Natural killer cell treated with Interleukin-12 subunit alpha and Interleukin-12 subunit beta and Interleukin-15 and Interleukin-18, amount 100 ng/mL, for 72 hours (primary cell): ENCODE measurements at places on chromosomes 2 and 18. TPM values are rescaled to one million over a fixed set of nuclear protein-coding genes. Genes with fewer than 3 reads are reported as not detected.

DNA sequence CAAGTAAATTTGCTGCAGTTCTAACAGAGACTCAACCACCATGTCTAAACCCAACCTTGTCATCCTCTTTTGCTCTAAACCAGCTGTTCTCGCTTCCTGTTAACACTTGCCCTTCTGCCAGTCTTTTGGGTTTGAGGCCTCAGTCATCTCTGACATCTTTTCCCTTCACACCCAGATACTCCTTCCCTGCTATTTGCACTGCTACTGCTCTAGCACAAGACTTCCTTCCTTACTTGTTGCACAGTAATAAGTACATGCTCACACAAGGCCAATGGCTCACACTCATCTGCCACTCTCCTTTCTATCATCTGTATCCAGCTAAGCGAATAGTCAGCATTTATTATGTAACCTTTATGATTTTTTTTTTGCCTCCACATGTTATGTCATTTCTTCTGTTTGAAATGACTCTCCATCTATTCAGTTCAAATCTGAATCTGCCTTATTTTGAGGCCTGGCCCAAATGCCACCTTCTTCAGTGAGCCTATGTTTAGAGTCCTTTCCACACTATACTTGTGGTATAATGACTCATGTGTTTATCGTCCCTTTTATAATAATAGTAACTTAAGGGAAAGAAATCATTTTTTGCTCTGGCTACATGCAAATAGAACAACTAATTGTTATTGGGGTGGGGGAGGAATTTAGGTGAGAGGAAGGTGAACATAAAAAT lies 22.5 kb upstream of the CDKL4 start:
- DNase-seq: no peak
- H3K4me1 ChIP-seq: peaks cover 12% of the 10 kb centered on the region
- peak overlapping the region; percentile 48 for H3K27ac ChIP-seq
- peak overlapping the region; percentile 59 for H3K4me3 ChIP-seq
- H3K36me3 ChIP-seq: no peaks in the 10 kb centered on the region

- no peak for DNase-seq
- H3K36me3 ChIP-seq: no peaks in the 10 kb centered on the region
- peaks cover 4% of the 10 kb centered on the region for H3K4me1 ChIP-seq
- no peak overlapping the region for H3K4me3 ChIP-seq
- H3K27me3 ChIP-seq: peaks cover 20% of the 10 kb centered on the region
These were observed 95.9 kb upstream of the HDAC4 start for GRCh38 chr2:239496700-239497099.

GRCh38 chr2:133787207-133787606 lies 218.9 kb upstream of the NCKAP5 start:
- no peak for DNase-seq
- H3K4me3 ChIP-seq: no peak overlapping the region
- no peaks in the 10 kb centered on the region for H3K4me1 ChIP-seq
- H3K27me3 ChIP-seq: peaks cover 7% of the 10 kb centered on the region
- no peaks in the 10 kb centered on the region for H3K36me3 ChIP-seq

- no peak overlapping the region for H3K27ac ChIP-seq
- no peaks in the 10 kb centered on the region for H3K36me3 ChIP-seq
- no peak for DNase-seq
- peaks cover 9% of the 10 kb centered on the region for H3K27me3 ChIP-seq
- H3K4me3 ChIP-seq: no peak overlapping the region
- H3K4me1 ChIP-seq: no peaks in the 10 kb centered on the region
These were observed 71.2 kb downstream of the MCFD2 start for GRCh38 chr2:46844443-46844842.

- DNase-seq: no peak
- H3K27me3 ChIP-seq: peaks cover under 1% of the 10 kb centered on the region
- no peak overlapping the region for H3K27ac ChIP-seq
- H3K4me1 ChIP-seq: no peaks in the 10 kb centered on the region
- no peaks in the 10 kb centered on the region for H3K36me3 ChIP-seq
- H3K4me3 ChIP-seq: no peak overlapping the region
These were observed 137.2 kb upstream of the GPC1 start for GRCh38 chr2:240298117-240298790.

GRCh38 chr2:167411367-167411766 lies 523.1 kb downstream of the XIRP2 start:
- no peak overlapping the region for H3K27ac ChIP-seq
- H3K27me3 ChIP-seq: no peaks in the 10 kb centered on the region
- no peak for DNase-seq
- H3K36me3 ChIP-seq: no peaks in the 10 kb centered on the region
- H3K4me3 ChIP-seq: no peak overlapping the region

- no peak overlapping the region for H3K27ac ChIP-seq
- DNase-seq: no peak
- H3K4me1 ChIP-seq: no peaks in the 10 kb centered on the region
- H3K27me3 ChIP-seq: peaks cover 3% of the 10 kb centered on the region
- H3K4me3 ChIP-seq: no peak overlapping the region
These were observed 155.4 kb downstream of the MAP2 start for GRCh38 chr2:209579230-209579749.

DNA sequence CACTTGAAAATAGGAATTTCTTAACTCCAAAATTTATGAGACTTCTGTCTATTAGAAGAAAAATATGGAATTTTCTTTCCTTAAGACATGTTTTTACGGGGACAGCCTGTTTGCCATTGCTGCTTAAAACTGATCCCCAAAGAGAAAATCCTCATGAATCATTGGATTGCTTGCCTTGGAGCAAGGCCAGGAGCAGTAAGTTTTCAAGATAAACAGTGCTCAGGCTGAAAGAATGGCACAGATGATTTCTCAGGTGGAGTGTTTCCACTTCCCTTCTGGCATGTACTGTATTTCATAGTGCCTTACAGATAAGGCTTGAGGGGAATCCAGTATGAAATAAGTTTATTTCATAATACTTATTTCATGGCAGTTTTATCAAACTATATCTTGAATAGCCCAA lies 74.3 kb upstream of the MMADHC start:
- no peaks in the 10 kb centered on the region for H3K4me1 ChIP-seq
- no peak for DNase-seq
- no peak overlapping the region for H3K27ac ChIP-seq
- H3K4me3 ChIP-seq: no peak overlapping the region

DNA sequence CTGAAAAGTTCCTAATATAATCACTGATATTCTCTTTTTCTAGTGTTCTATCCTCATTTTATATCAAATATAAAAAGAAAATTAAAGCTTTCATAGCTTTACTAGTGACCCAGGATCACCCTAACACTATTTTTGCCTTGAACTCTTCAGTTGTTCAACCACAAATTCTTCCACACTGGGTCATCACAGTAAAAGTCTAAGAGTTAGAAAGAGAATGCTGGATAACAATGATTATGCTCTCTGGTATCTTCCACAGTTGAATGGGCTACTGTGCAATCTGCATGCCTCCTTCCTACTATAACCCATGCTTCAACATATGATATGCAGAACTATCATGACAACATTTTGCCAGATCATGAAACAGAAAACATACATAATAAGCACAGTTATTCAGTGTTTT lies 32.3 kb downstream of the CHN1 start:
- DNase-seq: no peak
- H3K27me3 ChIP-seq: peaks cover 14% of the 10 kb centered on the region
- H3K27ac ChIP-seq: no peak overlapping the region
- no peaks in the 10 kb centered on the region for H3K36me3 ChIP-seq
- no peaks in the 10 kb centered on the region for H3K4me1 ChIP-seq

DNA sequence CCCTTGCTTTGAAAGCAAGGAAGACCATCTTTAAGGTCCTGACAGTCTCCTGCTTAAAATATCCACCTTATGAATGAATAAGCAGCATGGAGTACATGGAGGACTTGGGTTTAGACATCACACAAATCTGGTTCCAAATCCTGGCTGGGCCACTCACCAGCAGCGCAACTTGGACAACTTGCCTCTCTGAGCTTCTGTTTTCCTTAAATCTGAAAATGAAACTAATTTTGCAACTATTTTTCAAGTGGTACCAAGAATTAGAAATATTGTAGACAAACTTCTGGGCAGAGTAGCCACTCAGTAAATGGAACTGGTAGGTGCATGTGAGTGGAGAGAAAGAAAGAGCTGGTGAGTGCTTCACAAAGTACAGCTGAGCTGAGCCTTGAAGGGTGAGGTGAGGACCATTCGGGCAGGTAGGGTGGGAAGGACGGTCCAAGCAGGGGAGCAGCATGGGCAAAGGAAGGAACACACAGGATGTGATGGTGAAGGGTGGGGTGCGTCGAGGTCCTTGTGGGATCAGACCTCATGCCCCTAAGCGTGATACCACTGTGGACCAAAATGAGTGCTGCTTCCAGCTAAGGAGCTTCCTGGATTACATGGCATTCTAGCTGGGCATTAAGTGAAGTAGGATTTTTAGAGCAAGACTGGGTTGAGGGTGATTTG lies 14.4 kb upstream of the TET3 start:
- H3K4me3 ChIP-seq: peak overlapping the region; percentile 89
- H3K4me1 ChIP-seq: peaks cover 36% of the 10 kb centered on the region
- no peaks in the 10 kb centered on the region for H3K27me3 ChIP-seq
- no peak for DNase-seq
- H3K36me3 ChIP-seq: no peaks in the 10 kb centered on the region

The ERCC3 gene
- total RNA-seq: 102 TPM

The MC2R gene
- total RNA-seq: not detected

The M1AP gene
- total RNA-seq: not detected

The RAB27B gene
- total RNA-seq: 1.5 TPM

The HOXD12 gene
- not detected for total RNA-seq
